ENCODE measurements at places on chromosomes 3 and 15.

DNA sequence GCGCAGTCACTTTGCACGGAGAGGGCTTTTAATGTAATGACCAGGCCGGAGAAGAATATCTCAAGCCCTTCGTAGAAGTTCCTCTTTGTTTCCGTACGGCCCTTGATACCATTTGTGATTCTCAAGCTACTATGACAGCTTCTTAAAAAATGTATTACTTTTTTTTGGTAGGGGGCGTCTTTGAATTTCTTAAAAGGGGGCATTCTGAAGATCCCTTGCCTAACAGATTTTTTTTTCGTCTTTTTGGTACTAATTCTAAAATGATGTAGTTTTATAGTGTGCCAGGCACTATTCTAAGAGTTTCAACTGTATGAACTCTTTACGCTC lies 614.0 kb downstream of the MCTP2 start:
- no peak for DNase-seq

DNA sequence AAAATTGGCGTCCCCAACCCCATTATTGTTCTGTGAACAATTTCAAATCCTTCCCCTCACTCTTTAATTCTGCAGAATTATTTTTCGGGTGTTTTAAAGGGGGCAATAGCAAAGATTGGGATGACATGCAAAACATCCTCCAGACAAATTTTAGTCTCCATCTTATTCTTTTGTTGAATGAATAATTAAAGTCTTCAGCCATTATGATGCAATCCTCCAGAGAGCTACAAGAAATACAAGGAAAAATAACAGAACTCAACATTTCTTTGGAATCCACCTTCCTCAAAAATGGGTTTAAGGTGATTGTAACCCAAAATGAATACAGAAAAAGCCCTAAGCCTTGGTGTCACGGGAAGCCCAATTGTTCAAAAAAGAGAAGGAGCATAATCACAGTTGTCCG lies 49.9 kb downstream of the FOXP1 start:
- no peak for DNase-seq

DNA sequence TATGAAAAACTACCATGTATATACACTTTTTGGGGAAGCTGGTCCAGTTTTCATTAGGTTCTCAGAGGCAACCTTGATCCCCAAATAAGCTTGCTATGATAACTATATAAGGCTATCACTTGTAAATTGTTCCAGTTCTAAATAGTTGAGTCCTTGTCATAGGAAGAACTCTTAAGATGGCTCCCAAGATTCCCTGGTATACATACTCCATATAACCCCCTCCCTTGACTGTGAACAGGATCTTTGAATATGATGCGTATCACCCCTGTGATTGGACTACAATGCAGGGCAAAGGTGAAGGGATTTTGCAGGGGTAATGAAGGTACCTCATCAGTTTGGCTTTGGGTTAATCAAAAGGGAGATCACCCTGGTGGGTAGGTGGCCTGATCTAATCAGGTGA lies 48.6 kb upstream of the TRIM59 start:
- no peak for DNase-seq

- peak; percentile 27 for DNase-seq
These were observed 80.6 kb downstream of the PGPEP1L start for GRCh38 chr15:98927022-98927421.

DNA sequence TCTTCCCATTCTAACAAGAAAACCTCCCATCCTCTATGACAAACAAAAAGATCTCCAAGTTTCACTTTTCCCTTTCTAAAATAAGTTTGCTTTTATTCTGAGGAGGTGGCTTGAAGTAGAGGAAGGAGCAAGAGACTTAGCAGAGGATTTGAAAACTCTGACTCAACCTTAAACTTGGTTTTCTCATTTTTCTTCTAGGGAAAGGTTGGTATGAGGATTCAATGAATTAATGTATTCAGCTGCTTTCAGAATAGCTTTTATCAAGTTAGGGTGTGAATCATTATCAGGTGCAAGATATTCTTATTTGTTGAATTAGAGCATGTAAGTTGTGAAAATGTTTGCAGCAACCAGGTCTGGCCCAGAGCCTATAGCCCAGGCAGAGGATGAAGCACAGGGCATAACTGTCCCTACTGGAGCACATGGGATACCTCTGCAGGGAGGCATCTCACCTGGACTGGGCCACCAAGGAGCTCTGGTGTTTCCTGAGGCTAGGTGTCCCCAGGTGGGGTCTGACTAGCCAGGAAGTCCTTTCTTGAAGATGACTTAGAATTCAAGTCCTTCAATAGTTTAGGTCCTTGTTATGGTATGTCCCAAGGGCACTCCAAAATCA lies 42.3 kb downstream of the SATB1 start:
- DNase-seq: peak; percentile 40

Data from islet precursor cell (in vitro differentiated cells).